ENCODE measurements at places on chromosomes 7 and 10.

DNA sequence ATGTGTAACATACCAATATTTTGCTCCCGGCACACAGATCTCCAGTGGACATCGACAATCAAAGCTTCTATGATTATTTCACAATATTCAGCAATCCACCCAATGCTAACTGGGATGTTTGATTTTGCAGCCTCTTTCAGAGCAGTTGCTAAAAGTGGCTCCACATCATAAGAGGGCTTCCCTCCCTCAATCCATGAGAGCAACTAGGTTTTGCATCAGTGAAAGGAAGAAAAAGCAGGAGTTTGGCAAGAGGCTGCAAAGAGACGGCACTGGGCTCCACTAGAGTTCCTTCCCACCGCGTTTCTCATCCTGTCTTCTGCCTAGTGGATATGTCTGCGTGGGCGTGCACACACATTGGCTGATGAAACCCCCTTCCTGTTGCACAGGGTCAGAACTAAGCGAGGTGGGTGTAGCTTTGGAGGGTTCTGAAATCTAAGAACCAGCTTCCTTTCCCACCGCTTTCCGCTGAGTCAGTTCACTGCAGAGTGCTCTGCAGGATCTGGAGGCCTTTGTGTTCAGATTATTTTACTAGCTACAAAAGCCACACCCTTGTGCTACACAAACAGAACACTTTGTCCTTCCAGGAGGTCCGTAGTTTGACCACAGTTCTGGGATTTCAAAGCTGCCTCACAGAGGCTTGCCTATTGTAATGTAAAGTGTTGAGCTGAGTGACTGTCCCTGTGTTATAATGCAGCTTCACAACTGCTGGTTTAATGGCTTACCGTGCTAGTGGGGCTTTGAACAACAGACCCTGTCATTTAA, 28.1 kb downstream of the ARL4A start:
- peak; percentile 49 for DNase-seq

GRCh38 chr7:129607471-129608120, 3.9 kb upstream of the NRF1 start:
- DNase-seq, result peak; percentile 35

DNA sequence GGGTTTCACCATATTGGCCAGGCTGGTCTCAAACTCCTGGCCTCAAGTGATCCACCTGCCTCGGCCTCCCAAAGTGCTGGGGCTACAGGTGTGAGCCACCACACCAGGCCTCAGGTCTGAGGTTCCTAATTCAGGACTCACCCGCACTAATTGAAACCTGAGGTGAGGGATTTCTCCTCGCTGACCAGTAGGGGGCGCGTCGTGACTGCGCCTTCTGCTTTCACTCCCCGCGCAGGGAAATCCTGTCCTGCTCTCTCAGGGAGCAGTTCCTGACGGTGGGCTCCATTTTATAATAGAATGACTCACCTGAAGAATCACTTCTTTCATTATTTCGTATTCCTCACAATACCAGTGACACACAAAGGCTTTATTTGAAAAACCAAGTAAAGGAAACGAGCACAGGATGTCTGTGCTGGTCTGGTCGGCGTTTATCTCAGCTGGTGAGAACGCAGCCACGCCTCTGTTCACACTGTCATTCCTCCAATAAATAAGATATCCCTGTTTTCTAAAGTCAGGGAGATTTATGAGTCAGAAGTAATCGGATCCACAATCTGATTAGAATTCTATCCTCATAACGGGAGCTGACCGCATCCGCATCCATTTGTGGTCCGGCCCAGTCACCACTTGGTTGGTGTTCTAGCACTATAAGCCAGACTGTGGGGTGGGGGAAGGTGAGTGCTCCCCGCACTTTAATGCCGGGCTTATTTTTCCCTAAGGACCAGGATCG, 35.4 kb downstream of the BAG3 start:
- DNase-seq, result peak; percentile 85

GRCh38 chr7:19816128-19816527, 42.7 kb upstream of the TMEM196 start:
- no peak for DNase-seq

- DNase-seq, result no peak
Measured at GRCh38 chr10:45023426-45023825, 22.7 kb downstream of the ZNF22 start.

DNA sequence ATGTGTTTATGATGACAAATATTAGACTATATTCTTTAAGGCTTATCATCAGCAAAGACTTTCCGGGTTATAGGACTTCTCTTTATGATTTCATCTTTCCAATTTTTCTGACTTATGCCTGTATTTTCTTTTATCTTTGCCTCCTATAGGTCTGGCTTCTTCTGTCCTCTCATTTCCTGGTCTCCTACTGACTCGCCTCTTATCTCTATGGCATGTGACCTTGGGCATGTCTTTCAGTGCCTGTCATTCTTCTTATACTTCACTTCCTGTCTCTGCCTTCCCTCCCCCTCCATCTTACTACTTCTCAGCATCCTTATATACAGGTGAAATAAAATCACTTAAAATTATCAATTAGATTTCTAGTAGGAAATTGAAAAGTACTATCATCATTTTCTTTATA, 42.2 kb downstream of the PCDH15 start:
- DNase-seq, result peak; percentile 32

- no peak for DNase-seq
Measured at GRCh38 chr7:103856929-103857328, 132.5 kb downstream of the RELN start.

DNA sequence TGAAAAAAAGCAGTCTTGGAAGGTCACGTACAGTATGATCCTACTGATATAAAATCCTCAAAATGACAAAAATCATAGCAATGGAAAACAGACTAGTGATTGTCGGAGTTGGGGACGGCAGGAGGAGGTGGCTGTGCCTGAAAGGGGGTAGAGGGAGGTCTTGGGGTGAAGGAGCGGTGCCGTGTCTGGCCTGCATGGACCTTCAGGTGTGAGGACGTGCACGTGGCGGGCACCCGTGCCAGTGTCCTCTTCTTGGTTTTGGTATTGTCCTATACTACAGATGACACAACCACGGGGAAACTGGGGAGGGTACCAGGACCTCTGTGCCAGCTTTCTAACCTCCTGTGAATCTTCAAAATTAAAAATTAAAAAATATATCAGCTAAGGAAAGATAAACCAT, 73.0 kb downstream of the COBL start:
- DNase-seq, result no peak

DNA sequence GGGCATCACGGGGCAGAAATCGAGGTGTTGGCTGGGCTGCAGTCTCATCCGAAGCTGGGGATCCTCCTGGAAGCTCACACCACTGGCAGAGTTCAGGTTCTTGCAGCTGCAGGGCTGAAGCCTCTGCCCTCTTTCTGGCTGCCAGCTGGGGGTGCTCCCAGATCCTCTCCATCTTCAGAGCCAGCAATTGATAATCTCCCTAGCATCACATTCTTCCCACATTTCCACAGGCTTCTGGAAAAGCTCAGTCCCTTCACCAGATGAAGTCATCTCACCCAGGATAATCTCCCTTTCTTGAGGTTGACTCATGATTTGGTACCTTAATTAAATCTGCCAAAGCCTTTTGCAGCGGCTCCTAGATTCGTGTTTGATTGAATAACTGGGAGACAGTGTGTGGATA, 55.2 kb downstream of the NRP1 start:
- no peak for DNase-seq

DNA sequence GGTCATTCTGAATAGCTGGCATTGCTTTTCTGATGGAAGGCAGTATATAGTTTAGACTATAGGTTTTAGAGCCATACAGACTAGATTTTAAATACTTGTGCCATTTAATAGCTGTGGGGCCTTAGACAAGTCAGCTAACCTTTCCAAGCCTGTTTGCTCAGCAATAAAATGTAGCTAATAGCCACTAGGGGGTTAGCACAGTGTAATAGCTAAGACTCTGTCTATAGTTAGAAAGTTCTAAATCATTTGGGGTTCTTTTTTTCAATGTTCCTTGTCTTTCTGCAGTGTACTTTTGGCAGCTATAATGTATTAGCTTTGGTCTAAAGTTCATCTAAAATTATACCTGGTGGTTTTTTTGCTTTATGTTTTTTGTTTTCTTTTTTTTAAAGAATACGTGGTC, 7.5 kb upstream of the KIFBP start:
- DNase-seq, result peak; percentile 43

DNA sequence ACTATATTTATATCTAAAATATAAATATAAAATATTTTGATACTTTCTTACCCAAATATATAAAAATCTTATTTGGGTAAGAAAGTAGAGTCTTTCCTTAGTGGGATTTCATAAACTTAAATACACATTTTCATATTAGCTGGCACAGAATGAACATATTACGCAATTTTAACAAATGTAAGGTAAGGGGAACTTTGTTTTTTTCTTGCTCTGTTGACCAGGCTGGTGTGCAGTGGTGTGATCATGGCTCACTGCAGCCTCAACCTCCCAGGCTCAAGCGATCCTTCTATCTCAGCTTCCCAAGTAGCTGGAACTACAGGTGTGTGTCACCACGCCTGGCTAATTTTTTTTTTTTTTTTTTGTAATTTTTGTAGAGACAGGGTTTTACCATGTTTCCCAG, 18.3 kb downstream of the CYP26A1 start:
- DNase-seq, result no peak

- DNase-seq, result peak; percentile 61
Measured at GRCh38 chr7:111855161-111855841, 293.0 kb upstream of the IMMP2L start.

- no peak for DNase-seq
Measured at GRCh38 chr10:37643187-37643586, 214.2 kb downstream of the ZNF248 start.
